ENCODE measurements at places on chromosomes 1 and 21.

- DNase-seq, result no peak
Measured at GRCh38 chr1:5721634-5722215, 270.5 kb downstream of the NPHP4 start.

- no peak for DNase-seq
Measured at GRCh38 chr1:221699577-221699976, 42.3 kb downstream of the DUSP10 start.

DNA sequence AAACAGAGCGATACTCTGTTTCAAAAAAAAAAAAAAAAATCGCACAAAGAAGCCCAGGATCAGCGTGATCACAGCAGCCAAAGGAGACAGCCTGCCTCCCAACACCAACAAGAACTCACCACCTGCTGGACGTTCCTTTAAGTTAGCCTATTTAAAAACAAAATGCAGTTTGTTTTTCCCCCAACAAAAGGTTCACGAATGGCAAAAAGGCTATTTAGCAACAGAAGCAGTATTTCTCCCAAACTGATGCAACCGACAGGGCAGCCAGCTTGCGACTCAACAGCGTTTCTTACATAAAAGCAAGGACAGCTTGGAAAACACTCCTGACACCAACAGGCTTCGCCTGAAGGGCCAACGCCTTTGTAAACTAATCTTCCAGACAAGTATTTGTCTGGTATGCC lies 6.8 kb downstream of the SSU72 start:
- DNase-seq, result no peak

DNA sequence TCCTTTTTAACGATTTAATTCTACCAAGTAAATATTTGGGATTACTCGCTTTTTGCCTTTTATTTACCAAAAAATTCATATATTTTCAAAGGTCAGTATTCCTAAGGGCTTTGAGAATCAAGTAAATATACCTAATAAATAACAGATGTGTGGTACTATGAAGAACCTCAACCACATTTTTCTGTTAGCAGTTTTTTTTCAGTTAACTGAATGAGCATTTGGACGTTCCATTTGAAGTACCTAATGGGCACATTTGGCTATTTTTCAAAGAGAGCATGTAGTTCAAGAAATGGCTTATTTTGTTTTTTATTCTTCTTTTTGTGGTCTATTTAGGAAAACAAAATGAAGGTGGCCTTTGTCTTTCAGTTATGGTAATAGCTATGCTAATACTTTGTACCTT lies 253.0 kb downstream of the GPR52 start:
- no peak for DNase-seq

DNA sequence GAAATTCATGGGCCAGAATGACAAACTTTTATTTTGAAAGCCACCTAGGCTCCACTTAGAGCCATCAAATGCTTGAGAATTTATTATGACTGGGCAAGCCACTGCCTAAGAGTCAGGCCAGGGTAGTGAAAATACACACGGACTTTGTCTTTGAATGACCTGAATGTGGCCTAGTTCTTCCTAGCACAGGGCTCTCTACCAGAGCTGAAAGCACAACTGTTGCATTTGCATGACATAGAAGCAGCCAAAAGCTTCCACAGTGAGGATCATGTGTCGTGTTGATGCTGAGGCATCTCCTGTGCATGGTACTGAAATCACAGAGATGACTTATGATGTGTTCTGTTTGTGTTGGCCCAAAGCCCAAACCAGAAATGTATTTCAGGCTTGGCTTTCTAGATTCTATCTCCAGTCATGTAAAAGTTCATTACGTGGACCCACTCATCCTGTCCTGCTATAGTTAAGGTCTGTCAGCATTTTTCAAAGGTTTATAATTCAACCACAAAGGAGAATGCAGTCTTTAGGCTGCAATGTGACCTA lies 164.0 kb upstream of the UBE2U start:
- no peak for DNase-seq

DNA sequence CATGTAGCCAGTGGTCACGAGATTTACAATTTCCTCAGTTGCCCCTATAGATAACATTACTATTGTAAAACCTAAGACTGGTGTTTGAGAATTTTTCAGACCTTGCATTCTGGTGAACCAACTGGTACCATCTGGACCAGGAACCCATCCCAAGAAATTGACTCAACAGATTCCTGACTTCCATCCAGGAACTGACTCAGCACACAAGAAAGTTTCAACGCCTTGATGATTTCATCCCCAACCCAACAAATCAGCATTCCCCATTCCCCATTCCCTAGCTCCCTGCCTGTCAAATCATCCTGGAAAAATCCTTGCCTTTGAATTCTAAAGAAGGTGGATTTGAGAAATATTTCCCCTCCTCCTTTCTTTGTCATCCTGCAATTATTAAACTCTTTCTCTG lies 529.8 kb upstream of the PRMT6 start:
- DNase-seq, result no peak

DNA sequence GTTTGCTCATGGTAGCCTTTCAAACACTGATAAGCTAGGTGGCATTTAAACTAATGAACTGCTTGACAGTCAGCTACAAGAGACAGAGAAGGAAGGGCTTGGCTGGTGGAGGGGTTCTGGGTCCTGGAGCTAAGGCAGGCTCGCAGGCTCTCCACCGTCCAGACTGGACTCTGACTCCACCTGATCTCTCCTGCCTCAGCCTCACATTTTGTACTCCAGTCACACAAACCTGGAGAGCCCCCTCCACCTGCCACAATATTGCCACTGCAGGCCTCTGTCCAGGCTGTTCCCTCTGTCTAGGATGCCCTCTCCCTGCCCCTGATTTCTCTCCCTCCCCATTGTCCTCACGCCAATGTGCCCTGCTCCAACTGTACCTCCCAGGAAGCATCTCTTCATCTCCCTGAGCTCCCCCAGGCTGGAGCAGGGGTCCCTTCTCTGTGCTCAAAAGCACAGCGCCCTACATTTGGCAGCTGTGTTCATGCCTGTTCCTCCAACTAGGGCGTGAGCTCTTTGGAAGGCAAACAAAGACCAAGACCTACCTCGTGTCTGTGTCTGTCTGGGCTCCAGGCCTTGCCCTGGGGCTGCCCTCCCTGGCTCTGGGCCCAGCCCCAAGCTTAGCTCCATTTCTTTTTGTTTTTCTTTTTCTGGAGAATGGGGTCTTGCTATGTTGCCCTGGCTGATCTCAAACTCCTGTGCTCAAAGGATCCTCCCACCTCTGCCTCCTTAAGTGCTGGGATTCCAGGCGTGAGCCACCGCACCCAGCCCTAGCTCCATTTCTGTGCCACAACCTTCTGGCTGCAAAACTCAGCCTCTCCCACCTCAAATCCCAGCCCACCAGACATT lies 2.9 kb downstream of the TIE1 start:
- DNase-seq, result no peak

- no peak for DNase-seq
Measured at GRCh38 chr1:200038325-200038980, 10.9 kb downstream of the NR5A2 start.

DNA sequence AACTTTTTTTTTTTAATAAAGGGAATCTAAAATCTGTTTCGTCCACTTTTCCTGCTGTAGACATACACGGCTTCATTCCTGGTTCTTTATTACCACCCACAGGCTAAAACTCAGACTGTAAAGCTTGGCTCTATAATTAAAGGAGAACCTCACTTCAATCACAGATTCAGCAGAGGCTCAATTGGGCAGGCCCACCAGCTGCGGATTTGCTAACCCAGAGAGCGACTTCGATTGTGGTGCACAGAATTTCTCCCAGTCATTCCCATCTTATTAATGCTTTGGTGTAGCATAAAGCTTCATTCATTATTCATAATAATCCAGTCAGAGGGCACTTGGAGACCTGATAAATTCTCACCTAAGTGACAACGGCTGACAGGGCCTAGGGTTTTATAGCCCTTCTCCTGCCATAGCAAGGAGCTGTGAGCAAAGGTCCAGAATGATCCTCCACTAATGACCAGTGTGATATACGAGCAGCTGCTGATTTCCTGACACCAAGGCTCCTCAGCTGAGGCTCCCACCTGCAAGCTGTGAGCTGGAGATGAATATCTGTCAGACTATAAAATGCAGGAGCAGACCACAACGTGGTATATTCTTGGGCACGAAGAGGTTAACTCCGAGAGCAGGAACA lies 149.0 kb downstream of the ATP6V1G3 start:
- DNase-seq, result no peak

GRCh38 chr1:207883104-207883651 lies 27.7 kb downstream of the CD34 start:
- DNase-seq, result no peak

- no peak for DNase-seq
Measured at GRCh38 chr1:108691128-108691941, 775 bp upstream of the PRPF38B start.
